ENCODE measurements at places on chromosomes 5 and 9.

GRCh38 chr5:173300389-173301047, 27.7 kb downstream of the STC2 start:
- DNase-seq: no peak

DNA sequence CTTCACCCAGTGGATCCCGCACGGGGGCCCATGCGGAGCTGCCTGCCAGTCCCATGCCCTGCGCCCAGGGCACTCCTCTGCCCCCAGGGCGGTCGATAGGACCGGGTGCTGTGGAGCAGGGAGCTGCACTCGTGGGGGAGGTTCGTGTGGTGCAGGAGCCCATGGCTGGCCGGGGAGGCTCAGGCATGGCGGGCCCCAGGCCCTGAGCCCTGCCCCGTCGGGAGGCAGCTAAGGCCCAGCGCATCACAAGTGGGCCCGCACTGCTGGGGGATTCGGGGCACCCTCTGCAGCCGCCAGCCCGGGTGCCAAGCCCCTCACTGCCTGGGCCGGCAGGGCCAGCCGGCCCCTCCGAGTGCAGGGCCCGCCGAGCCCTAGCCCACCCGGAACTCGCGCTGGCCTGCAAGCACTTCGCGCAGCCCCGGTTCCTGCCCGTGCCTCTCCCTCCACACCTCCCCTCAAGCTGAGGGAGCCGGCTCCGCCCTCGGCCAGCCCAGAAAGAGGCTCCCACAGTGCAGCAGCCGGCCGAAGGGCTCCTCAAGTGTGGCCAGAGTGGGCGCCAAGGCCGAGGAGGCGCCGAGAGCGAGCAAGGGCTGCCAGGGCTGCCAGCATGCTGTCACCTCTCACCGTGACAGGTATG, 221.1 kb upstream of the RORB start:
- no peak for DNase-seq

DNA sequence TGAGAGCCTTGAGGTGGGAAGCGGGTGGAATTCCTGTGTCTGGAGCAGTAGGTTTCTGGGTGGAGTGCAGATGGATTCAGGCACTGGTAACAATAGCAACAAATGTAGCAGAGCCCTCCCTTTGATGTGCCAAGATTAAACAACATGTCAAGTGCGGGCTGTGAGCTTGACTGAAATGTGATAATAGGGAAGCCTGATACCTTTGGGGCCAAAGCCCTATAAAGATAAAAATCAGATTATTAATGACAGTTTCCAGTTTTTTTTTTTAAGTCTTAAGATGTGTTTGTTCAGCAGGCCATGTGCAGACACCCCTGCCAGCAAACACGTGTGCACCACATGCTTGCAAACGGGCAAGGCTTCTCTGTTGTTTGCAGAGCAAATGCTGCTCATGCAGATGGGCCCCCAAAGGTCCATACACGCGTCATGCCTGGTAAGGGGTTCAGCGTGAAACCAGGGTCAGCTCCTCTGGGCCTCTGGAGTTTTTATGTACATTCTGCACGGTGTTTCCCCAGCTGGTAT, 193.2 kb downstream of the GADD45G start:
- DNase-seq: no peak

DNA sequence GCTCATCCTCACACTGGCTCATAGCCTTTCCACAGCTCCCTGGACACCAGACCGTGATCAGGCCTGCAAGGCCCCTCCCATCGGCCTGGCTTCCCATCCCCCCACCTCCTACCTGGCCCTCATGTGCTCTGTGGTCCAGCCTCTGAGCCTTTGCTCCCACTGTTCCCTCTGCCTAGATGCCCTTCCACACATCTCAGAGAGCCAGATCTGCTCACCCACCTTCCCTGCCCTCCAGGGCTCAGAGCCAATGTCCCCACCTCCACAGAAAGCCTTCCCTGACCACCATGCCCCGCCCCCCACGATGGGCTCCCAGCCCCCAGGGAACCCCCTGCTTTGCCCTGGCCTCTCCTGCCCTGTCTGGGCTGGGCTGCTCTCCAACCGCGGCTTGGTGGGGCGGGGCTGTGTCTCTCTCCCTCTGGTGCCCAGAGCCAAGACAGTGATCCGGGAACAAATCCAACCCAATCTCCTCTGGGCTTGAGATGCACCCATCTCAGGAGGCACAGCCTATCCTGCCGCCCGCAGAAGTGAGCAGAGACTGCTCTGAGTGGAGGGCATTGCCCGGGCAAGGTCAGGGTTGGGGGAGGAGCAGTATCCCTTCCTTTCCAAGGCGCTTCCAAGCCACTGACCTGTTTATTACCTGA, 1.6 kb downstream of the NINJ1 start:
- DNase-seq: no peak

GRCh38 chr9:113563826-113564497, 100.4 kb downstream of the RGS3 start:
- no peak for DNase-seq

DNA sequence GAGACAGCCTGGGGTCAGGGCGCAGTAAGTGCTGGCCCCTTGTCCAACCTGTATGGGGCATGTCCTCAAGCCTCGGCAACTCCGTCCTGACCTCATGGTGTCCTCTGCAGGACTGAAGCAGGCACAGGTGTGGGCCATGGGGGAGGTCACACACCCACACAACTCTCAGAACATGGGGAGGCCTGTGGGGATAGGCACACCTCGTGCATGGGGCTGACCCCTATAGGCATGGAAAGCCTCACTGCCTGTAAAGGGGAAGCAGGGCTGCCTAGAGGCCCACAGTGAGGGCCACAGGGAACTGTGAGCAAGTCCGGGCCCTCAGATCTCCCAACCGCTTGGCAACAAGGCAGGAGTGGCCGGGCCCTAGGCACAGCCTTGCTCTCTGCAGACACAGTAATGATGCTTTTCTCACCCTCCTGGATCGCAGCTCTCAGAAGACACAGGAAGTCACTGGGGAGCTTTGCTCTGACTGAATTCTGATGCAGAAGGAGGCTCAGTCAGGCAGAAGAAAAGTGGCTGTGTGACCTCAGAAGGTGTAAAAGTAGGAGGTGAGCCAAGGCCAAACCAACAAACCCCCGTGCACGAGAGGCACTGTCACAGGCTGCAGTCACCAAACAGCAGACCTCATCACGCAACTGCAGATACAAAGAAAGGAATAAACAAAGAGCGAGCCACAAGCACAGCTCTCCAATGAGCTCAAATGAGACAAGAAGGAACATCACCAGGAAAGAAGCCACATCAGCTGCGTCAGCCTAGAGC, 5.4 kb downstream of the IPPK start:
- no peak for DNase-seq

DNA sequence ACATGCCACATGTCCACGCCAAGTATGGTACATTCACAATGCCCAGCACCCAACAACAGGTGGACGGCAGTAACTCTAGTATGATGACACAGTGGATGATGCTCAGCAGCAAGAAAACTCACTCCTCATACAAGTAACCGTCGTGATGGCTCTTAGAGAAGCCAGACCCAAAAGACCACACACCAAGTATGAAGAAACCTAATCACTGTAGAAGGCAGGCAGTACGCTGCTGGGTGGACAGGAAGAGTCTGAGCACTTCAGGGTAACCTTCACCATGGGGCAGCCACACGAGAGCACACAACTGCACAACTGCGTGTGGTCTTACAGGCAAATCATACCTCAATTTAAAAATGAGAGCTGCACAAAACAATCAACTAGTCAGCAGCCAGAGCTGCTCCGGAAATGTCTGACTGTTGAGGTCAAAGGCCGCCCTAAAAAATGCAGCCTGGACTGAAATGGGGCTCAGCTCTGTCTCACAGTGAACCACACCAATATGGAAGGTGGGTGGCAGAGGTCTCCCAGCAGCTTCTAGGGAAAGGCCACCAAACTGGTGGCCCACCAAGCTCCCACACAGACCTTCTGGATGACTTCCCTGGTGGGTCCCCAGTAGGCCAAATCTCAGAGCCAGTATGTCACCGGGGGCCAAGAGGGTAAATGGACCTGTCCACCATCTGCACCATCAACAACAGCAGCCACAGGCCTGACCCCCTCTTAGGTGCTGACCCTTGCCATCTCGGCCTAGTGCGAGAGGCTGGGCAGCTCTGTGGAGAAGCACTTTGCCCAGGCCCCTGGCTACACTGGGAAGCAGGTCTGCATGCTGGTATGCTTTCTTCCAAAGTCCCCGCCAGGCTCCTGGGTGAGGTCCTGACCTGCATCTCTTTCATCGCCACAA, 17.8 kb downstream of the BICD2 start:
- DNase-seq: no peak

GRCh38 chr9:93818827-93819472, 136.2 kb downstream of the BARX1 start:
- no peak for DNase-seq

GRCh38 chr9:98117984-98118639, 910 bp downstream of the TRIM14 start:
- peak; percentile 54 for DNase-seq

DNA sequence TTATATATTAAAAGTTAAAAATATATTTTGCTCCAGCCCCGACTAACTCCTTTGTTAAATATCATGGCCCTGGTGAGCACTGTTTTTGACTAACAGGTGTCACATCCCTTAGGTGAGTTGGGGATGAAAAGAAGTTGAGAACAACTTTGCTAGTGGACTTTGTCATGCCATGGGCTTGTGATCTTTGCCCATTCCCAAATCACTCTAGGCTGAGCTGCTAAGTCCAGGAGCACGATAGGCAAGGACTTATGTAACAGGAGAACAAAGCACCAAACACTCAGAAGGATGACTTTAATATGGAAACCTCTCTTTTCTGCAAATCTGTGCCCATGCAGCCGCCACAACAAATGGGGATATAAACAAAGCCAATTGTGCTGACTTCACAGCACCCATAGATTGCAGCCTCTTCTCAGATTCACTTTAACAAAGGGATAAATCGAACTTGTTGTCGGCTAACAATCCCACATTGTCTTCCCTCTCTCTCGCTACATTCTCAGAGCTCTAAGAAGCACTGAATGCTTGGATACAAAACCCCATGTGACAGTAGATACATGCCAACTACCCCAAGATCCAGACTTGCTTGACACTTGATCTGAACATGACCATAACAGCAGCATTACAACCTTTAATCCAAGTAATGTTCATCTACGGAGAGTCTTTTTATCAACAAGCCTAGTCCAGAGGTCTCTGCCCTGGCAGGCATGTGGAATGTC, 86.8 kb upstream of the CD180 start:
- no peak for DNase-seq

DNA sequence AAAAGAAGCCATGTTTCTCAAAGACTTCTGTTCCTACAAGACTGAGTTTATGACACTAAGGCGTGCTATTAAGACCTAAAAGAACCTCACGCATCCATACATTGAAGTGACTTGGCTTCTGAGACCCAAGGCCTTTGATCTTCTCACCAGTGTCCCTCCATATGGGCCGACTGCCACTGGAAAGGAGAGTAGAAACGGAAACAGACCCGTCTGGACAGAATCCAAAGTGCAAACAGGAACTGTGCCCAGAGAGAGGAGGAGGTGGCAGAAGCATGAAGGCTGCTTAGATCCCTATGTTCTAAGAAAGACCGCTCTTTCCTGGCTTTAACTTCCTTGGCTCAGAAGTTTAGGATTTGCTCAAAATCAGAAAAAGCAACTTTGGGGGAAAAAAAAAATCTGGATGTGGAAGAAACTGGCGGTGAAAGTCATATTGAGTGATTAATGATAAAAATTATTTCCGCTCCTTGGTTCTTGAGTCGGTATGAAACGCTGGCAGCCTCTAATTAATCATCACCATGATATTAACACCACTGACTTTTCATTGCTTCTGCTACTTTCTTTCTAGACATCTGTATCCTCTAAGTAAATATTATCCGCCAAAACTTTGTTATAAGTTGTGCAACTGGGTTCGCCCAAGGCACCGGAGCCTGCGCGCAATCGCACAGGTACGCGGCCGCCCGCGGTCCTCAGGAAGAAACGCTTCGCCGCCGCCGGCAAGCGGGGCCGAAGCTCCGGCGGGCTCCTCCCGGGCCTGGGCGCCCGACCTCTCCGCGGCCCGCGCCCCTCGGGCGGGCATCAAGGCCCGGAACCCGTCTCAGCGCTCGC, 726 bp downstream of the DAP start:
- peak; percentile 19 for DNase-seq

- no peak for DNase-seq
These were observed 161.3 kb downstream of the SNCAIP start for GRCh38 chr5:122473138-122473843.

GRCh38 chr5:132364319-132364718, 5.2 kb upstream of the SLC22A5 start:
- DNase-seq: no peak

DNA sequence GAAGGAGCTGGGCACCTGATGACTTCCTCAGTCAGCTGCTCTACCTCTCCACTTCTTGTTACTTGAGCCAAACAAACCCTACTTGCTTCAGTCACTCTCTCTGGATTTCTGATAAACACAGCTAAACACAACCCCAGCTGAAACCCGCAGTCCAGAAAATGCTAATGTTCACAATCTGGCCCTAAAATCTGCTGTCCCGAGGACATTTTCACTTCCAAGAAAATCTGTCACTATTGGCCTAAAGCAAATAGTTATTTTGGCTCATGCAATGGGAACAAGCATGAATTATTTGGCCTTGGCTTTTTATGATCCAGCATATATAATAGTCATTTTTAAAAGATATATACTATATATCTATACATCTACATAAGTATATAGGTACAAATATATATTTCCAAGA, 19.1 kb downstream of the FAM81B start:
- DNase-seq: no peak

GRCh38 chr9:72312386-72312987, 52.5 kb downstream of the ZFAND5 start:
- no peak for DNase-seq

DNA sequence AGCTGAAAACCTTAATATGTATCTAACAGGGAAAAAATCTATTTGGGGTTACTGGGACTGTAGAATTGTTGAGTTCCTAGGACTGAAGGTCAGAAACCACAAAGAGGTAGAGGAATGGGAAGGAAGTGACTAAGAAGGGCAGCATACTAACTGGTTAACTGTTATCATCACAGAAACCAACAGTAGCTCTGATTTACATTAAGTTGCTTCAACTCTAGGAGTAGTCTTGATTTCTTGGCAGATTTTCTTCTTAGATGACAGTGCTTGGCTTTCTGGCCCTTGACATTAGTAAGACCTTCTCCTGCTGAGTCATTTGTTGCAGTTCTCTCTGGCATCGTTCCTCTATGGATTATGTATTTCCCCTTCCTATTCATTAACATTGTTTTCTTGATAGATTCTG, 116.1 kb upstream of the RASA1 start:
- DNase-seq: no peak

DNA sequence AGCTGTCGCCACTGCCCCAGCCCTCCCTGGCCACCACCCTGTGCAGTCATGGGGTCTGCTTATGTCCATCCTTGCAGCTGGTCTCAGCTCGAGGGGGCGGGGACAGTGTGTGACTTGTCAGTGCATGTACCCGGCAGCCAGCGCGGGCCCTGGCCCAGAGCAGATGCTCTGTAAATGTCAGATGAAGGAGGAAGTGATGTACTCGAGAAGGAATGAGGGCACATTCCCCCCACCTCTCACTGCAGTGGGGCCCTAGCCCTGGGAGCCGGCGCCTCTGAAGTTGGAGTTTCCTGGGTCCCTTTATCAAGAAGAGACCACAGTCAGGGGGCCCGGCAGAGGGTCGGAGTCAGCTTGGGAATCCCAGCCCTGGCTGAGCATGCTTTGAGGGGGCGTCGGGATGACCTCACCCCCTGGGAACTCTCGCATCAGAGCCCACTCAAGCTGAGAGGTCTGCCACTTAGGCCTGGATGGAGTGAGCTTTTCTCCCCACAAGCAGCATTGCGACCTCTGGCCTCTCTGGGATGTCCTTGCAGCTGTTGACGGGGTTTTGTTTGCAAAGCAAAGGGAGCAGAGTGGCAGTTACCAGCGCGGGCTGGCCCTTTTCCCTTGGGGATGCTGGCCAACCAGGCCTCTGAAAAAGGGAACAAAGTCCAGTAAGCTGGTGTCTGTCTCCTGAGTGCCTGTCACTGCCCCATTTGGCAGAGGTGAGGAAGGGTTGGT, 19.0 kb downstream of the NEURL1B start:
- DNase-seq: no peak
